Vagina (tissue), 2 donors: ENCODE measurements at places on chromosomes 16 and 17.

DNA sequence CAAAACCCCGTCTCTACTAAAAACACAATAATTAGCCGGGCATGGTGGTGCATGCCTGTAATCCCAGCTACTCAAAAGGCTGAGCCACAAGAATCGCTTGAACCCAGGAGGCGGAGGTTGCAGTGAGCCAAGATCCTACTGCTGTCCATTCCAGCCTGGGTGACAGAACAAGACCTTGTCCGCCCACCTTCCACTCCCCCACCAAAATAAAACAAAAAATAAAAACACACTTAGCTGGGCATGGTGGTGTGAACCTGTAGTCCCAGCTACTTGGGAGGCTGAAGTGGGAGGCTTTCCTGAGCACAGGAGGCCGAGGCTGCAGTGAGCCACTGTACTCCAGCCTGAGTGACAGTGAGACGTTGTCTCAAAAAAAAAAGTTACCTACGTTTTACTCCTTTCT is 3.2 kb downstream of the PPM1E start:
- no peak for DNase-seq

GRCh38 chr16:84036982-84037425 is 5.6 kb downstream of the SLC38A8 start:
- no peak for DNase-seq

- DNase-seq = no peak
Observed at GRCh38 chr17:50469671-50470305, 1.1 kb upstream of the CHAD start.

DNA sequence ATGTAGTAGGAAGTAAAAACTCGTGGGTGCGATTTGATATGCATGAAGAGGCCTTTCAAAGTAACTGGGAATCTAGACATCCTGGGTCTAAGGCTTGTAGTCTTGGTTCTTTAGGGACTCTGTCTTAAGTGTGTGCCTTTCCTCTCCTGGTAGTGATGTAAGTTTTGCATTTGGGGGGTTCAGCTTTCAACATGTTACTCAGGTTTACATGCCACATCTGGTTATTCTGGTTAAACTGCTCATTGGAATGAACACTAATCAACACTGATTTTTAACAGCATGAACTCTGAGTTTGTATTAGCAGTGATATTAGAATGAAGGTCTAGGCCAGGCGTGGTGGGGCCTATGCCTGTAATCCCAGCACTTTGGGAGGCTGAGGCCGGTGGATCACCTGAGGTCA is 15.1 kb downstream of the PGS1 start:
- DNase-seq = no peak

DNA sequence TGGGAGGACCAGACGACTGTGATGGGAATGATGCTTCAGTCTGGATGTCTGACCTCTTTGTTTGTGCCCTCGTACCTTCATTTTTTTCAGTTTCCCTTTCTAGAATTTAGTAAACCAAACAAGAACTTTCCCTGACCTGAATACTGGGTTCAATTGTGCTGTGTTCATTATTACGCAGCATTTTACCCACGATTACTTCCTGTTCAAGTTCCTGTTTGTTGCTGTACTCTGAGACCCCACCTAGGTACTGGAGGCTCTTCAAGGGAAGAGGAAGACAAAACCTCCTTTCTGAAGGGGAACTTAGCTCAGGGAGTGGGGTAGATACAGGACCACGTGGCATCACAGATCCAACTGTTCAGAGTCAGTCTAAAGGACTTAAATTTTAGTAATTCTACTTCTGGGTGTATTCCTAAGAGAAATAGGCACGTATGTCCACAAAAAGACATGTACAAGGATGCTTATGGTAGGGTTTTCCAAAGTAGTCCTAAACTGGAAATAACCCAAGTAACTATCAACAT is 9.2 kb upstream of the PRKCB start:
- DNase-seq = no peak

DNA sequence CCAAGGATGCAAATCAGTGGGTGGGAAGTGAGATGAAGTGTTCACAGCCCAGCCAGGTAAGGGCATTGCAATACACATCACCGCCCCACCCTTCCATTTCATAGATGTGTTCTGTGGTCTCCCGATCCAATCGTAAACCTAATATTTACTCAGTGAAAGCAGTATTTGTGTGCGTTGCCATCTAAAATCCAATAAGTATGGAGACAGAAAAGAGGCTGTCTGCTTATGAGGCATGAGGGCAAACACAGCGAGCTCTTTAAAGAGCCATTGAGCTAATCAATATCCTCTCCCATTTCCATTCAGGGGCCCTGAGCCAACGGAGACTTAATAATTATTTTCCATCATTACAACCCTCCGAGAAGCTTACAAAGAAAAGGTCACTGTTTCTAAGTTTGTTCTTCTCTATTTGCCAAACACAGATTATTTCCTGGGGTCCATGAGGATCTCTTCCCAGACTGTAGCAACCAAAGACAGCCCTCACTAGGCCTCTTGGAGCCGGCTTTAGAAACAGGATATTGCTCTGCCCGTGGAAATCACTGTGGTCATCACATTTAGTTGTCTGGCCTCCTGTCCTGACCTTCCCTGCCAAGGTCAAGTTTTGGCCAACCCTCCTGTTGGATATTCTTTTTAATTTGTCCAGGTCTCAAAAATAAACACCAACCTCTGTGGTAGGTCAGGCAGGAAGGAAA is 120.1 kb downstream of the SLC39A11 start:
- no peak for DNase-seq

- no peak for DNase-seq
Observed at GRCh38 chr16:79097771-79098170, 502.8 kb downstream of the MAF start.

- no peak for DNase-seq
Observed at GRCh38 chr17:59373882-59374495, 42.5 kb downstream of the YPEL2 start.

GRCh38 chr17:42841975-42842685 is 2.2 kb upstream of the AOC2 start:
- no peak for DNase-seq

DNA sequence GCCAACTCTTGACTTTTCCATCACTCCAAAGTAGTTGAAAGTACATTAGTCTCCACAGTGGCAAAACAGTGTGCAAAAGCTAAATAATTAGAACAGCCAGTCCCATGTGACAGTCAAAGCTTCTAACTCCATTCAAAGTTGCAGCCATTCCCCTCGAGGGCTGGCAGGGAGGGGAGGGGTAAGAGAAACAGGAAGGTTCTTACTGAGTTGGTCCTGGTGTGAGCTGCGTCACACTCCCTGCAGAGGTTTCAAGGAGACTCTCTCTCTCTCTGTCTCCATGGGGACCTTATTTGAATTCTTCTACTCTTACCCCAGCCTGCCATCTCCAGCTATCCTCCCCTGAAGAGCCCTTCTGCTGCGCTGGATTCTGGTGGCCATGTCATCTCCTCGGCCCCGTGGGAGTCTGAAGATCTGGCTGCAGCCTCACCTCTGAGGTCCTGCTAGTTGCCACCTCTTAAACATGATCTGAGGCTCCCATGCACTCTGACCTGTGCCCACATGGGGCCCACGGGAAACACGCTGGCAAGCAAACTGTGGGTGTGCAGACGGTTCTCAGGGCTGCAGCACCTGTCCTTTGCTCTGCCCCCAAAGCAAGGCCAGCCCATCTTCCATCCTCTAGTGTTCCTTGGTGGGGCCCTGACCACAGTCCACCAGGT is 23.3 kb upstream of the STH start:
- DNase-seq = no peak

- DNase-seq = no peak
Observed at GRCh38 chr17:61410141-61411010, 10.7 kb downstream of the TBX2 start.

DNA sequence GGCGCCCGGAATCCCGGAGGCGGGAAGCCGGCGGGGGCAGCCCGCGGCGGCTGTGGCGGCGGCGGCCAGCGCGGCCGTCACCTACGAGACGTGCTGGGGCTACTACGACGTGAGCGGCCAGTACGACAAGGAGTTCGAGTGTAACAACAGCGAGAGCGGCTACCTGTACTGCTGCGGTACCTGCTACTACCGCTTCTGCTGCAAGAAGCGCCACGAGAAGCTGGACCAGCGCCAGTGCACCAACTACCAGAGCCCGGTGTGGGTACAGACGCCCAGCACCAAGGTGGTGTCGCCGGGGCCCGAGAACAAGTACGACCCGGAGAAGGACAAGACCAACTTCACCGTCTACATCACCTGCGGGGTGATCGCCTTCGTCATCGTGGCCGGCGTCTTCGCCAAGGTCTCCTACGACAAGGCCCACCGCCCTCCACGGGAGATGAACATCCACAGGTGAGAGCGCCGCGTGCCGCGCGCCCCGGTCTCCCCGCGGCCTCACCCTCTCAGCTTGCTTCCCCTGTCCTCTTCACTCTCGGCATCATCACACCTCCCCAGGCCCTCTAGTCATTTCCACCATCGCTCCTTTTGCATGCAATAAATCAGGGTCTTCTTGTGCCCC is 706 bp downstream of the SHISA6 start:
- no peak for DNase-seq

GRCh38 chr17:74148446-74148845 is 55.0 kb upstream of the RPL38 start:
- no peak for DNase-seq

DNA sequence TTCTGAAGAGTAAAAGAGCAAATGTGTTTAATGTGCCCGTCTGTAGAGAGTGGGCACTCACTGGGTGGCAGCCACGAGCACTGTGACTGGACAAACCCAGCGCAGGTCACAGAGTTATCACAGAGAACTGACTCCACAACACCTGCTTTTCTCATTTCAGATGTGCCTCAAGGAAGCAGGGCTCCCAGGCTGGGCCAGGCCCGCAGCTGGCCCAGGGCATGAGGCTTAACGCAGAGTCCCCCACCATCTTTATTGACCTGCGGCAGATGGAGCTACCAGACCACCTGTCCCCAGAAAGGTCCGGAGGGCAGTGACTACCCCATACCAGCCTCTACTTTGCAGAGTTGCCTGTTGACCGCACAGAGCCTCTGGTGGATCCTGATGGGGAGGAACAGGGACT is 11.9 kb downstream of the DNAAF8 start:
- no peak for DNase-seq

GRCh38 chr17:72471296-72471695 is 350.5 kb downstream of the SOX9 start:
- no peak for DNase-seq

GRCh38 chr17:63364944-63365343 is 81.2 kb downstream of the CYB561 start:
- DNase-seq = no peak

- no peak for DNase-seq
Observed at GRCh38 chr17:44128383-44128782, 4.9 kb upstream of the HDAC5 start.

DNA sequence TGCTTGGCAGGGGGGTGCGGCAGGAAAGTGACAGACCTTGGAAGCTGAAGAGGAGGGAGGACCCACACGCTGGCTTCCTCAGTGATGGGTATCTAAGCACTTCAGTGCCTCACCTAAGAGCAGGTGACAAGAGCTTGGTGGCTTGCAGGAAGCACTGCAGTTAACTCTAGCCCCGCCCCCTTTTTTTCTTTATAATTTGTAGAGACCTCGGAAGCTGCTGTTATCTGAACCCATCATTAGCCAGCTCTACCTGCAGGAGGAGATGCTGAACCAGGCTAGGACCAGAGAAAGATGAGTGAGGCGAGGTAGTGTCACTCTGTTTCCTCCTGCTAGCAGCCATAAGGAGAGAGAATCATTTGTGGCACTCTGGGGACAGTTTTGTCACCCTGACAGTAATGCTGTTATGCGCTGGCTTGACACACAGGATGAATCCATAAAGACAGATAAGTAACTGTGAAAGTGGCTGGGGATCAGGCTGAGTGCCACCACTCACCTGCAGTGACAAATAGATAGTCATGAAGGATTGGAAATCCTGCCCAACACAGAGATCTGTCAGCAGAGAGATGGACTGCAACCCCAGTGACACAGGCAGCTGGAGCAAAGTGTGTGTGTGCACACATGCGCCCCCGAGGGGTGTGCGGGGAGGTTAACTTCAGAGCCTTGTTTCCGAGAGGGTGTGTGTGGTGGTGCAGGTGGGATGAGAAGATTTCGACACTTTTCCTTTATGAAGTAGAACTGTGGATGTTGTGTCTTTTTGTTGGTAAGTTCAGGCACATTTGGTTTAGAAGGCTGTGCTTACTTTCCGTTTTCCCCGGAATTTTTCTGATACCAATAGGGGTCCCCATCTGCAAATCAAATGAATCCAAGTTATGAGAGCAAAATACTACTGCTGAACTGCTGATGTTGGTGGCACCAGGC is 224.0 kb downstream of the IRX3 start:
- peak; percentile 70 for DNase-seq

DNA sequence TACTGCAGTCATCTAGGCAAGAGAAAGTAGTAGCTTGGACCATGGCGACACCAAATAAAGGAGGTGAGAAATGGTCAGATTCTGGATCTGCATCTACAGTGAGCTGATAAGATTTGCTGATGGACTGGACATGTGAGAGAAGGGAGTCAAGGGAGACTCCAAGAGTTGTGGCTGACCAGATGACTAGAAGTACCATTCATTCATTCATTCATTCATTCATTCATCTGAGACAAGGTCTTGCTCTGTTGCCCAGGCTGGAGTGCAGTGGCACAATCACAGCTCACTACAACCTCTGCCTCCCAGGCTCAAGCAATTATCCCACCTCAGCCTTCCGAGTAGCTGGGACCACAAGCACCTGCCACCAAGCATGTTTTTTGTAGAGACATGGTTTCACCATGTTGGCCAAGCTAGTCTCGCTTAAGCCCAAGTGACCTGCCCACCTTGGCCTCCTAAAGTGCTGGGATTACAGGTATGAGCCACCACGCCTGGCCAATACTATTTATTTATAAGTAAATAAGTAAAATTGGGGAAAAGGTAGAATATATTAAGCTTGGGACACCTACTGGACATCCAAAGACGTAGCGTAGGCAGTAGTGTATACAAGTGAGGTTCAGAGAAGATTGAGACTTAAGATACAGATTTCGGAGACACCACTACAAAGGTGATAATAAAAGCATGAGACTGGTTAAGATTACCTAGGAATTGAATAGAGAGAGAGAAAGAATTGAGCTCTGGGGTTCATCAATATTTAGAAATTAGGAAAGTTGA is 15.7 kb upstream of the RNF43 start:
- no peak for DNase-seq

- no peak for DNase-seq
Observed at GRCh38 chr17:36749493-36749892, 148.1 kb downstream of the MRM1 start.

DNA sequence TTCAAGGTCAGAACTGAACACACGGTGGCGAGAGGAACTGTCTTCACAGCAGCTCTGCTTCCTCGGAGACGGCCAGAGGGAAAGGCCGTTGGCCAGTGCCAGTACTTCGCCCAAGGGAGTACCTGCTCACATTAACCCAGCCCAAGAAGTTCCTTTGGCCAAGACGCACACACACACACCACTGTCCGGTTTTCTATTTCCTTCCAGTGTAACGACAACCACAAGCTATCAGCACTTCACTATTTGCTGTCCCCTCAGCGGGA is 744 bp upstream of the GGNBP2 start:
- DNase-seq = no peak
